ENCODE measurements at places on chromosomes 2 and 18.

DNA sequence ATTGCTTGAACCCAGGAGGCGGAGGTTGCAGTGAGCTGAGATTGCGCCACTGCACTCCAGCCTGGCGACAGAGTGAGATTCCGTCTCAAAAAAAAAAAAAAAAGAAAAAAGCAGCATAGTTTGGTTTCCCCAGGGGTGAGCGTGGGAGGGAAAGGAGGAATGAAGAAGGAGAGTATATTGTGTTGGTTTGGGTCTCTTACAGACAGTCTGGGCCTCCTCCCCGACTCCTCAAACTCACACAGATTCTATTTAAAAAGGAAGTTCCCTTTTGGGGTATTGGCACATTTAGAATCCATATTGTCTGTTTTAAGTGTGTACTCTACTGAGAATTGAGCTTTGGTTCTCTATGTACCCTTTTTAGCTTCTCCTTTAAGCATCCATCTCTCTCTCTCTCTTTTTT, 27.4 kb upstream of the SLC20A1 start:
- no peaks in the 10 kb centered on the region for H3K36me3 ChIP-seq
- no peak for DNase-seq
- H3K4me3 ChIP-seq: no peak overlapping the region

DNA sequence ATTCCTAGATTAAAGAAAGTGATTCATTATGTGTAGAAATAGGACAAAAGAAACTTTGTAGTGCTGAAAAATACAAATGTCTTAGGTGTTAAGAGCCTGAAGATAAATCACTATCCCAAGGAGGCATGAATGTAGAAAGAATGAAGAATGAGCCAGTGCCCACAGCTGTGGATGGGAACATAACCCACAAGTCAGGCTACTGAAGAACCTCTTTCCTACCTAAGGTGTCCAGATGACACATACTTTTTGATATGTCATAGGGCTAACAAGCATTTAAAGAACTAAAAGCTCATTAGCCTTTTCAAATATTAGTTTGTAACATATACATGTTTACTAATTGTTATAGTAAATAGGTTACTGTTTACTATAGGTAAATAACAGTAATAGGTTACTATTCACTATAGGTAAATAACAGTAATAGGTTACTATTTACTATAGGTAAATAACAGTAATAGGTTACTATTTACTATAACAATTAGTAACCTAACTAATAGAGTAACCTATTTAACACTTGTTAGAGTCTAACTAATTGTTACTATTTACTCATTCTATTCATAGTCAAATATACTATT, 275.0 kb upstream of the KYNU start:
- no peaks in the 10 kb centered on the region for H3K27me3 ChIP-seq
- no peak overlapping the region for H3K27ac ChIP-seq
- H3K4me1 ChIP-seq: no peaks in the 10 kb centered on the region
- no peak for DNase-seq

- no peaks in the 10 kb centered on the region for H3K27me3 ChIP-seq
- H3K27ac ChIP-seq: peak overlapping the region; percentile 45
- peaks cover 19% of the 10 kb centered on the region for H3K4me1 ChIP-seq
- H3K4me3 ChIP-seq: no peak overlapping the region
Measured at GRCh38 chr18:79458917-79459803, 63.4 kb downstream of the NFATC1 start.

- no peak overlapping the region for H3K4me3 ChIP-seq
- no peaks in the 10 kb centered on the region for H3K36me3 ChIP-seq
- DNase-seq: no peak
Measured at GRCh38 chr2:151886241-151886640, 58.0 kb upstream of the ARL5A start.

DNA sequence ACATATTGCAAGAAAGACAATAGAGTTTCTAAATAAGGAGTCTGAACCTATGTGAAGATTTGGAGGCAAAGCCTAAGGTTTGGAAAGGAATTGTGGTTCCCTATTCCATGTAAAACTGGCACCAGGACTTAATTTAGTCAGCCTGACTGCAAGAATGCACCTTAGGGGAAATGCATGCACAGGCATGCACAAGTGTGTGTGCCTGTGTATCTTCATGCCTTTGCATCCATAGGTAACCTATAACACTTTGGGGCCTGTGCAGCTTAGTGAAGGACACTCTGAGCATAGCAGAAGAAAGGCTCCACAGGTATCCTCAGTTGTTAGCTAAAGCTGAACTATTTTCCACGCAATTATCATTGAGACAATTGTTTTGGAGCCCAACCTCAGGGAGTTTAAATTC, 73.4 kb downstream of the RPRM start:
- DNase-seq: no peak
- H3K36me3 ChIP-seq: no peaks in the 10 kb centered on the region
- H3K27me3 ChIP-seq: no peaks in the 10 kb centered on the region
- no peaks in the 10 kb centered on the region for H3K4me1 ChIP-seq

DNA sequence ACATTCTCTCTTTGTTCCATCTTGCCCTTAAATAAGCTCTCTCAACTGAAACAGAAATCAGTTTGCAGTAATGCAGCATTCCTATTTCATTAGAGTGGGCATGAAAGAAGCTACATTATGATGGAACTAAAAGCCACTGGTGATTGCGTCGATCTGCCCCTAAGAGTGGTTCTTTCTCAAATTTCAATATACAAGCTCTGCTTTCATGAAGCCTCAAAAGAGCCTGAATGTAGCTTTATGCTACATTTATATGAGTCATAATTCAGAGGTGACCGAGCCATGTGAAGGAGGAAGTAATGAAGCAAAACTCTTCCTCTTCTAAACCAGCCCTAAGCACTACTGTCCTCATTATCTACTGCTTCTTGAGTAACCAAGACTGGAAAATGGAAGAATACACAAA, 64.8 kb upstream of the CYTIP start:
- H3K4me1 ChIP-seq: no peaks in the 10 kb centered on the region
- H3K36me3 ChIP-seq: no peaks in the 10 kb centered on the region
- no peak overlapping the region for H3K4me3 ChIP-seq
- H3K27ac ChIP-seq: no peak overlapping the region

- H3K27ac ChIP-seq: no peak overlapping the region
- no peaks in the 10 kb centered on the region for H3K27me3 ChIP-seq
- no peak overlapping the region for H3K4me3 ChIP-seq
- no peak for DNase-seq
Measured at GRCh38 chr18:38221476-38222100, 656.0 kb upstream of the CELF4 start.
